ENCODE measurements at places on chromosomes 6 and 20.

- peak; percentile 27 for DNase-seq
Observed at GRCh38 chr6:21595285-21596144, 2.0 kb downstream of the SOX4 start.

DNA sequence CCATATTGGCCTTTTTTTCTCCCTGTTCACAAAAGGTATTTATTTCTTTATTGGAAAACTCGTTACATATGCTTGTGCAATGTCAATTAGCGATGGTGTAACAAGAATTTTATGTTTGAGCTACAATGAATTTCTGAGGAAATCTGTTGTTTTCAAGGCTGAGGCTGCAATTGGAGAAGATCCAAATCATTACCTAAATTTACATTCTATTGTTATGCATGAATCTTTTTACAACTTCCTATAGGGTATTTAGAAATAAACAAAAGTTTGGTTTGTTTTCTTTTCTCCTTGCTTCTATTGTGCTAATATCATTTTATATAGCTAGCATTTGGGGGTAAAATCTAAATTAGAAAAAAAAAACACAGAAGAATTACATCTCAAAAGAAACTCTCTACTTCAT, 34.7 kb upstream of the NKAIN2 start:
- DNase-seq, result no peak

GRCh38 chr6:43074847-43075669, 1.1 kb upstream of the PTK7 start:
- no peak for DNase-seq

DNA sequence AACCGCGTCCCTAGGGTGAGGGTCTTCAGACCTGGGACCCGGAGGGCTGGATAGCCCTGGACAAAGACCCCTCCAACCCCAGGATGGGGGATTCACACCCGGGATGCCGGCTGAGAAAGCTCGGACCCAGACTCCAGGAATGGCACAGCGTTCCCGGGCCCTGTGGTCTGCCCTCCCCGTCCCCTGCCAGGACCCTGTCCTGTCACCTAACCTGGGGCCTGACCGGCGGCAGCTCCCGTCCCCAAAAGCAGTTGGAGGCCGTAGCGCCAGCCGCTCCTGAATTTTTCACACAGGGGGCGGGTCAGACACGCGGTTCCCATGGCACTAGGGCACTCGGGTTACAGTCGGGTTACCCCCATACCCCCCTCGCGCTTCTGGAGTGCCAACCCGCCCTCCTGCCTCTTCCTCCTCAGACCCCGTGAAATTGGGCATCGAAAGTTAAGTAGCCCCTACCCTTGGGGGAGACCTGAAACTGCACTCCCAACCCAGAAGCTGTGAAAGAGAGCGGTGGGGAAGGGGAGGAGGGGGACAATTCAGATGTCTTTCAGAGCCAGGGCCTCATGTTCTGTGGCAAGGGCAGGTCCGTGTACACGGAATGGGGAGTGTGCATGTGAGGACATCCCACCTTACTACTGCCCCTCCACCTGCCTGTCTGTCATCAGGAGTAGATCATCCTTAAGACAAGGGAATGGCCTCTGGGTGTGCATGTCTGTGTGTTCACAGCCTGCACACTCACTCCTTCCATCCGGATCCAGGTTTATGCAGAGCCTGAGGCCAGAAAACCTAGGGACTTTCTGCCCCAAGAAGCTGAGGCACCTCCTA, 595 bp downstream of the REM1 start:
- DNase-seq, result no peak

DNA sequence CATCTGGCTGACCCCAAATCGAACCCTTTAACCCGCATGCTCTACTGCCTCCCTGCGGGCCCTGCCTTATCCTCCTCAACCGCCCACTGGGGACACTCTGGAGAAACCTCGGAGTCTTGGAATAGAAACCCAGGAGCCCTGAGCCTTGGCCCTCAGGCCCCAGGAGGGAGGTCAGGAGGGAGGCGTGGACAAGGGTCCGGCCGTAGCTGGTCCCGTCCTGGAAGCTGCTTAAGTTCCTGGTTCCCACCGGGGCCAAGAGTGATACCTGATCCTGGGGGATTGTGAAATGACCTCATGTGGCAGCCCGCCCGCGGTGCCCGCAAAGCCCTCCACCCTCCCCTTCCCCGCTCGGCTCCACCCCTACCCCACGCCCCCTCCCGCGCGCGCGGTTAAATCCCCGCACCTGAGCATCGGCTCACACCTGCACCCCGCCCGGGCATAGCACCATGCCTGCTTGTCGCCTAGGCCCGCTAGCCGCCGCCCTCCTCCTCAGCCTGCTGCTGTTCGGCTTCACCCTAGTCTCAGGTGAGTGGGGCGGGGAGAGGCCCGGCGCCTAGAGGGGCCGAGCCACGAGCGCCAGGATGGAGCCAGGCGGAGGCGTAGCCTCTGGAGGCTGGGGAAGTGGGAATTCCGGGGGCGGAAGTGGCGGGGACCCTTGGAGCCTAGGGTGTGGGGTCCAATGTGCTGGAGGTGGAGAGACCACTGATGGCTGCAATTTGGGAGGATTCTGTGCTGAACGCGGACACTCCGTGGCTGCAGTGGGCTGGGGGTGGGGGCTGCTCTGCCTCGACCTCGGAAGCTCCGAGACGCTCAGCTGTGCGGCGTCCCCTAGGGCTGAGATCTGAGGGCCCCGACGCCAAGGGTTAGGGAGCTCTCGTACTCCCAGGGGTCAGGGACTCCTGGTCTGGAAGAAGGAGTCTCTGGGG, at the start of gene WFDC2:
TSS of gene WFDC2 (plus strand) at position 418 of the 926 bp plus-strand sequence. CDS start at position 447, 29 bp downstream.
- no peak for DNase-seq

DNA sequence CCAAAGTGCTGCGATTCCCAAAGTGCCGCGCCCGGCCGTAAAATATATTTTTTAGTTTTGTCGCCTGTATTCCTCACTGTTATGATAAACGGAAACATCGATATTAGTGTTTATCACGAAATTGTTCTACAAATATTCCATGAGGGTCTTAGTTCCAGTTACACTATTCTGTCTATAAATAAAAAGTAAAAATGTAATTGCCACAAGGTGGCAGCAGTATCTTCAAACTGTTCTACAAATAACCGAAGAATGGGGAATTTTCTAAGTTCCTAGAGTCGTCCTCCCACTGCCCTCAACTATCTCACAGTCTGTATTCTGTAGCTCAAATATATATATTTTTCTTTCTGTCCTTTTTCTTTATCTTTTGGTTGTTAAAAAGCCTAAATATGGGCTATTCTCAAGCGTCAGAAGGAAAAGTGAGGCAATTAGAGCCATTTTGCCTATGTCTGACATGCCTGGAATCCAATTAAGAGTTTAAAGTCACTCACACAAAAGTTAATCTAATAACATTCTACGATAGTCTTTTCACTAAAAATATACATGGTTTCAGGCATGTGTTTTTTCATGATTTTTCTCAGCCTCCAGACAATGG, 14.2 kb upstream of the FAM162B start:
- DNase-seq, result peak; percentile 39

DNA sequence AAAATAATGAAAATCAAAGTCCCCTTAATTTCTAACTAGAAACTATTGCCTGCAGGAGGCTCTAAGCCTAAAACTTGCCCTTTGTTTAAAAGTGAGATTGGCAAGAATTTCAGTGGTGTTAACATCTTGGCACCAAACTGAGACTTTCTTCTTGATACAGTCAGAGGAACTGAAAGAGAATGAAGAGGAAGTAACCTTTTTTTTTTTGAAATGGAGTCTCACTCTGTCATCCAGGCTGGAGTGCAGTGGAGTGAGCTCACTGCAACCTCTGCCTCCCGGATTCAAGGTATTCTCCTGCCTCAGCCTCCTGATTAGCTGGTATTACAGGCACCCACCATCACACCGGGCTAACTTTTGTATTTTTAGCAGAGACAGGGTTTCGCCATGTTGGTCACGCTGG, 3.6 kb downstream of the DOP1A start:
- peak; percentile 80 for DNase-seq

GRCh38 chr20:34112600-34113101, 608 bp upstream of the EIF2S2 start:
- peak; percentile 33 for DNase-seq

GRCh38 chr20:43477193-43477592, 19.5 kb downstream of the SRSF6 start:
- no peak for DNase-seq

DNA sequence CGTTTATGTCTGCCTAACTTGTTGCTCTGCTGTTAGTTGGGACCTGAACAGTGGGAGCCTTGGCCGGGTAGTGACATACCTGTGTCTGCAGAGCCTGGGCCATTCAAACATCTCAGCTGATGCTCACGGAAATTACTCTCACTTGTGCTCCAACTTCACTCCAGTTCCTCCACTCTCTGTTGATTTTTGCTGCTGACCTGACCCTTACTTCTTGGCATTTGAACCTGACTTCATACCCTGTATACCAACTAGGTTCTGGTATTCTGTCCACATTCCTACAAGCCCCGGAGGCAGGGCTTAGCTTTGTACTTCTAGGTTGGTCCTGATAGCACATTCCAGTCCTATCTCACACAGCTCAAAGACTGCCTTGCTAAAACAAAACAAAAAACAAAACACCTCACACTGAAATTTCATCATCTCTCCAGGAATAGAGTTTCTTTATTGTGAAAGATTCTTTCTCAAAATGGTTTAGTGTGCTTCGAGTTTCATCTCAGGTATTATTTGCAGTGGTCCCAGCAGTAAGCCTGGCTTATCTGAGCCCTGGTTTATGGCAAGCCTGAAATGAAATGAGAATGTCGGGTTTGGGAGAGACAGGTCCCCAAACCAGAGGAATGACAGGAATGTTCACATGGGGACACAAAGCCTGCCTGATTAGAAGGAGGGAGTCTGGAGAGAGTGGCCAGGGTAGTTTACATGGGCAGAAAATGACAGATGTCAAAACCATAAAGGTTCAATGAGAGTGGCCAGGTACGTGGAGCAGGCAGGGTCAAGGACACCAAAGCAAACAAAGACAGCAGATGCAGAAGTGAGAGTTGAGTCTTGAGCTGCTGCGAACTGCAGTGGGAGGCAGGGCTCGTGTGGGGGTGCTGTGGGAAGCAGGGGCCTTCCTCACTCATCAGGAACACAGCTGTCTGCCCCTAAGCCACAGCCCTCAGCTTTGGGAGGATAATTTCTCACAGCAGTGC, 174.2 kb upstream of the HDAC2 start:
- no peak for DNase-seq

DNA sequence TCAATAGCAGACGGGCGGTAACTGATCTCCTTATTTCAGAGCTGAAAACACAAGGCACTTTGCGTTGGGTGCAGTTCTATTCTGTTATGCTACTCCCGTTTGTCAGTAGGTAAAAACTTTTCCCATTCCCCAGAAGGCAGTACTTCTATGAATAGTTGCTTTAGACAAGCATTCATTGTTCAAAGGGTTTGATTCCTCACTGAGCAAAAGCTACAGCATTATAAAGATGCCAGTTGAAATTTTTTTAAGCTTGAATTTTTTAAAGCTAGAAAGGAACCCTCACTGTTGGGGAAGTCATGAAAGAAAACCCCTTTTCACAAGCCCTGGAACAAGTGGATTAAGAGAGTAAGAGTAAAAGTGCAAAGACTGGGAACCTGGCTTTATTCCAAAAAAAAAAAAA, 42.3 kb downstream of the FUT9 start:
- DNase-seq, result no peak

GRCh38 chr20:49388744-49389143, 93.7 kb downstream of the KCNB1 start:
- no peak for DNase-seq

GRCh38 chr6:21802175-21802822, 208.7 kb downstream of the SOX4 start:
- DNase-seq, result no peak

DNA sequence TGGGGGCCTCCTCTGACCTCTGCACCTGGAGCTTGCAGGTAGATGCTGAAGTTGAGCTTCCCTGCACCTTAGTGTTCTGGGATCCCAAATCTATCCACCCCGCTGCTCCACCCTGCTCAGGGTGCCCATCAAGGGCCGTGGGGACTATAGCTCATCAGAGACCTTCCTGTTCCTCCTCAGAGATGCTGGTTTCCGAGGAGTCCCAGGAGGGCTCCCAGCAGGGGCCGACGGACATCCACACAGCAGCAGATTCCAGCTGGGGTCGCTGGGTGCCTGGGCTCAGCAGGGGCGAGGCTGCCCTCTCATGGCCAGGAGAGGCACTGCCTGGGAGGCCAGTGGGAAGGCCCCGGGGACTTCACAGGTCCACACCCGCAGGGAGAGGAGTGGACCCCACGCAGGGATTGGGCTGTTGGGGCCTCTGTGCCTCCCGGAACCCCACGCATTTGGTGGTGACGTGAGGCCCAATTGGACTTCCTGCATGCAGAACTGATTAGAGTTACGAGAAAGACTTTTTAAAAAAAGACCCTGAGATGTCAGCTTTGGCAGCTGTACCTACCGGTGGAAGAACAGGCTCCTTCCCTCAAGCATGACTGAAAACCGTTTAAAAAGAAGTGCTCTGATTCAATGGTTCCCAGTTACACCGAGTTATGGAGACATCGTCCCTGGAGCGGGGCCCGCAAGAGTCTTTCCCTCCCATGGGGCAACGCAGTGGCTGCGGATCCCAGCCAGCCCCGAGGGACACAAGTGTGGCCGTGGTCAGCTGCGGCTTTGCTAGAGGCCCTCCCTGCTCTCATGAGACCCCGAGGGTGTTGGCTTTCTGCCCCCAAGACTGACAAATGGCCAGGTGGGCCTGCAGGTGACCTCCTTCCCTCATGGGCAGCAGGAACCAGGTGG, 25.3 kb upstream of the SLCO4A1 start:
- DNase-seq, result peak; percentile 84

- DNase-seq, result no peak
Observed at GRCh38 chr6:3997177-3997770, 81.7 kb downstream of the FAM217A start.

DNA sequence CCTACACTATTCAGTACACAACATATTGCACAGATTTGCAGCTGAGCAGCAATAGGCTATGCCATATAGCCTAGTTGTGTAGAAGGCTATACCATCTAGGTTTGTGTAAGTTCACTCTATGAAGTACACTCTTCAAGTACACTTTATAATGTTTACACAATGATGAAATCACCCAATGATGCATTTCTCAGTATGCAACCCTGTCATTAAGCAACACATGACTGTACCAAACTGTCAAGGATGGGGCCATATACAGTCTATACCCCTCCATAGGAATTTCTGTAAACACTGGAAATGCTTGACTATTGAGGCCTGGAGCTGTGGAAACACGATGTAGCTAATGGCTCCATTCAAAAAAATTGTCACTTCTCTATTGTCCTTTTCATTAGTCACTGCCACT, 535.4 kb downstream of the EPM2A start:
- DNase-seq, result peak; percentile 42

GRCh38 chr6:55998576-55998975, 123.2 kb upstream of the BMP5 start:
- no peak for DNase-seq

DNA sequence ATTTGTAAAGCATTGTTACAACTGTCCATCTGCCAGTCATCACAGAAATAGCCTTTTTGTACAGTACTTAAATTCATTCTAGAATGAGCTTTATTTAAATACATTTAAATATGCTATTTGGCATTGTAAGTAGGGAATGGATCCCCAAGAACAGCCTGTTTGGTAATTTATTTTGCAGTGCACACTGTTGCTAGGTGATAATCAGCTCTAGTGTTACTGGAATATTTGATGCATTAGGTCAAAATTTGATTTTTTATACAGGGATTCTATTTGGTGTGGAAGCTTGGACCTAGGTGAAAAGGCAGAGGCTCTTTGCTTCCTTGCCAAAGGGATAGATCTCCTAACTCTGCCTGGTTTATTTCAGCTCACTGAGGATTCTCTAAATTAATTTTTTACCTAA, 593.7 kb downstream of the EPM2A start:
- no peak for DNase-seq
